ENCODE measurements at places on chromosomes 6 and 20.

- DNase-seq: no peak
These were observed 77.5 kb downstream of the C6orf118 start for GRCh38 chr6:165231581-165232561.

DNA sequence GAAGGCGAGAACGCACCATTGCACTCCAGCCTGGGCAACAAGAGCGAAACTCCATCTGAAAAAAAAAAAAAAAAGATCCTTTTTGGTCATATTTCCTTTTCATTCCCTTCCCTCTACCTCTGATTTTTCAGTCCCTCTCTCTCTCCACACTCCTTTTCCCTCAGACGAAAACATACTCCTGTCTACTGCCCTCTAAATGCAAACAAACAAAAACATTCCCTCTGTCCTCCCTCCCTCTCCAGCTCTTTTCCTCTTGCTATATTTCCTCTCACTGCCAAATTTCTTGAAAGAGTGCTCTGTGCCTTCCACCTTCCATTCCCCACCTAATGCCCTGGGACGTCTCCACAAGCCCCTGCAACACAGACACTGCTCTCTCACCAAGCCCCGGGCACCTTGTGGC, 14.9 kb upstream of the MDFI start:
- DNase-seq: no peak

- no peak for DNase-seq
These were observed 92.2 kb upstream of the FAM83B start for GRCh38 chr6:54754406-54754805.

DNA sequence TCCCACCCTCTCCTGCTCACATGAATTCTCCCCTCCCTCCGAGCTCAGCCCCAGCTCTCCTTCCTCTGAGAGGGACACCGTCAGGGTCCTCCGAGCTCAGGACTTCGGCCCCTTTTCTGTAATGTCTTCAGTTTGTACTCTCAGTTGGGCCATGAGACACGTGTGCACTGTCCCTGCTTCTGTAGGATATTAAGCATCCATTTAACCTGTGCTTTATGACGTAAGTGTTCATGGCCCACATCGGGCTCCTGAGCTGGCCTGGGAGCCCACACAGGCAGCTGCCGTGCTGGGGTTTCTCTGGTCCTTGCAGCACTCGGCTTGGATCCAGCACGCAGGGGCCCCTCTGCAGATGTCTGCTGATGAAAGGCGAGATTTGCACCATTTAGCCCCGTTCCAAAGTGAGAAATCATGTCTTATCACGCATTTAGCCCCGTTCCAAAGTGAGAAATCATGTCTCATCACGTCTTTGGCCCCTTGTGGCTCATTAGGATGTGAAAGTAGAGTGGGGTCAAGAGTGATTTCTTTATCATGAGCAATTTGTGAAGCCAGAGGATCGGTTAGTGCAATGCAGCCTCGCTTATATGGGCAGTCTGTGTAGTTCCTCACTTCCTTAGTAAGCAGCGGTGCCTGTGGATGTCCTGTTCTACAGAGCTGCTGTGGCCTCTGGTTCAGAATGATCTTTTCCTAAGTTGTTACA, 25.3 kb downstream of the DUSP22 start:
- DNase-seq: no peak

GRCh38 chr20:56483970-56484369, 15.5 kb downstream of the RTF2 start:
- no peak for DNase-seq

DNA sequence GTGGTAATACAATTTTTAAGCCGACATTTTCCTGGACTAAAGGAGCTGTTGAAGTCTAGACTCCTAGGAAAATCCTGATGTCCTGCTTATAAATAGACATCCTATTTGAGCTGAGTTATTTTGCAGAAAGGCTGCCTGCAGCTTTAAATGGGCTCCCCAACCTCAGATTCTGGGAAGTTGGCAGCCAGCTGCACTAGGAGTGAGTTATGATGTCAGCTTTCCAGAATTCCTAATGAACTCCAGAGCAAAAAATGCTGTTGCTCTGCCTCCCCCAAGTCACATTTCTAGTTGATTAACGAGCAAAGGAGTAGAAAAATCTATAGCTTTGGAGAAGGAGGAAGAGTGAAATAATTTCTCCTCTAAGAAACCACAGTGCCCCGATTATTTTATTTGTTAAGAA, 346.3 kb upstream of the SULF2 start:
- no peak for DNase-seq

GRCh38 chr6:91480402-91480801, 893.5 kb upstream of the MAP3K7 start:
- DNase-seq: no peak

- DNase-seq: no peak
These were observed 31.2 kb downstream of the RREB1 start for GRCh38 chr6:7138921-7139358.

DNA sequence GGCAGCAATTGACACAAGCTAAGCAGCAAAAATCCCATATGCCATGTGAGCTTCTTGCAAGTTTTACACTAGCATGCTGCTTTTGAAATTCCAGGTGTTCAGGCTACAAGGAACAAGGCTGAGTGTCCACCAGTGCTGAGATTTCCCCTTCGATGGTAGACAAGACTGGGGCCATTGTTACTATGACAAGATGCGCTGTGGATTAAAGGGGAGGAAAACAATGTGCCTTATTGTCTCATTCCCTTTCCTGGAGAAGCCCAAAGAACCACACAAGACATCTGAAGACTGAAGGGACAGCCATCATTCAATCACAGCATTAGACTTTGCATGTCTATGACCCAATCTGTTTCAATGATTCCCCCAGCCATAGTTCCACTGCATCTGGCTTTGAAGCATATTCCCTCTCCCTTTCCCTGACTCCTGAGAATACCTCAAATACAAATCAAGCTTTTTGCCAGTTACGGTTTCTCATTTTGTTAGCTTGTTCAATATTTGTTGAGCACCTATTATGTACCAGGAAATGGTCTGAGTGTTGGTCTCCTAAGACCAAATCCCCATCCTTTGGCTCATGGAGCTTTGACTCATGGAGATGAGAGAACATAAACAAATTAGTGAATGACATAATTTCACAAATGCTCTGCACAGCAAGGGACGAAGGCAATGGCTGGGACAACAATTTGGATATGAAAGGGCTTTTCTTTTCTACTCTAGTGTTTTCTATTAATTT, 23.4 kb upstream of the SCGN start:
- DNase-seq: no peak

GRCh38 chr6:106514583-106514885, 114.8 kb downstream of the RTN4IP1 start:
- no peak for DNase-seq

- DNase-seq: no peak
These were observed 109.9 kb upstream of the MCHR2 start for GRCh38 chr6:100103931-100104330.

GRCh38 chr6:130307752-130308361, 58.0 kb upstream of the TMEM200A start:
- DNase-seq: no peak

DNA sequence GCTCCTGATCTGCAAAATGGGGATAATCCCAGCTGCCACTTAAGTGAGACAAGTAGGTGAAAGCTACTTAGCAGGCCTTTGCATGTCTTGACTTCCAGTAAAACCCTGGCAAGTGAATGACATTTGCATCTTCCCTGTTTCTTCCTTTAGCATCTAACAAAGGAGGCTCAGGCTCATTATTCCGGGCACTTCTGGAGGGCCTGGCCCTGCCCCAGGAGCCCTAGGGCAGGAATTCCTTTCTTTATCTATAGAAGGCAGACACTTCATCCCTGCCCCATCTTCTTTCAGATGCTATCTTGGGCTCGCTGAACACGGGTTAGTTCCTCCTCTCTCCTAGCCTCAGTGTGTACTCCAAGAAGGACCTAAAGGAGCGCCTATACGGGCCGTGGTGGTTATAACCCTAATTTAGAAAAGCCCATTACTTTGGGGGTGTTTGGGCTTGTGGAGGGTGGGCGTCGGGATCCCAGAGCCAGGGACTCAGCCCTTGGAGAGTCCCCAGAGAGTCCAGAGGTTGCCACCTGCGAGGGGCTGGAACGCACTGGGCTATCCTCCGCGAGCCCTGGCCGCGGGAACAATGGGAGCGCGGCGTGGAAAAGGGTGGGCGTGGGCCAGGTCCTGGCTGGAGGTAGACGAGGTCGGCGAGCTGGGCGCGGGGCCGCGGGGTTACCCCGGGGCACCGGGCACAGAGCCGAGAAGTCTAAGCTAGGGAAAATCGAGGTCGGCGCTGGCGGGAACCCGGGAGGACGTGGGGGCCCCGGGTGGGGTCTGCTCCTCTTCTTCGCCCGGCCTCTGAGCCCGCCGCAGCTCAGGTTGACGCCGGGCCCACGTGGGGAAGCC, 62.8 kb upstream of the EPB41L1 start:
- DNase-seq: no peak

DNA sequence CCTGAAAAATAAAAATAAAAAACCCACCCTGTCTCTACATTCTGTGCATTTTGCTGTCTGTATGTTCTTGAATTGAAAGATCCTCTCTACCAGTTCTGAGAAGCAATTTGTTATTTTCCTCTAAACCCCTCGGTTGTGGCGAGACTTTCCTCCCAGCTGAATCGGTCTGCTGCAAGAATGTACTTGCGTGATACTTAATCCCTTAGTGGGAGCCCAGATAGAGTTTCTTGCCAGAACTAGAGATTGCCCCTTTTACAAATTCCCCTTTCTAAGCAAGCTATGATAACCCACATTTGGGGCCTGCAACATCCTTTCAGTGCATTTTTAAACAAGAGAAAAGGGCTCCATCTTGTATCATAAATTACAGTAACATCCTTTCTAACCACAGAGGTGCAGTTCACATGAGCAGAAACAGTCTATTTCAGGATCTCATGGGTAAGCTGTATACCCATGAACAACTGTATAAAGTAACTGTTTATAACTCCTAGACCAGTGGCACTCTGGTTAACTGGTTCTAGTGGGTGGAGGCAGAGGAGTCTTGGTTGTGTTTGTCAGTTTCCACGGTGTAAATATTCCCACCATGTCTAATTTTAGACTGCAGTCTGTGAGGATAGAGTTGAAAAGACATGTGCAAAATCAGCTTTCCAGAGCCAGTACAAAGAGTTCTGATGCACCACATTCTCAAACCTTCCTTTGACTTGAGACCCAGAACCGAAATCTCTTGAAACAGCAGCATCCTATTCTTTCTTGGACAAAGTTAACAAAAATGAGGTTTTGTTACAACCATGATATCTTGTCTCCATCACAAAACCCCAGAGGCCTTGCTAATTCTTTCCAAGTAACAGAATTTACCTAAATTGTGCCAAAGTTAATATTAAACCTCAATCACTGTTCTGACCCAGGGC, 113.1 kb upstream of the ZNF217 start:
- DNase-seq: no peak

- no peak for DNase-seq
These were observed 1.0 kb upstream of the RBM24 start for GRCh38 chr6:17280138-17280537.

GRCh38 chr6:26312096-26312463, 52.9 kb upstream of the BTN3A2 start:
- DNase-seq: no peak

- DNase-seq: no peak
These were observed 231.2 kb upstream of the PLN start for GRCh38 chr6:118316796-118317384.

DNA sequence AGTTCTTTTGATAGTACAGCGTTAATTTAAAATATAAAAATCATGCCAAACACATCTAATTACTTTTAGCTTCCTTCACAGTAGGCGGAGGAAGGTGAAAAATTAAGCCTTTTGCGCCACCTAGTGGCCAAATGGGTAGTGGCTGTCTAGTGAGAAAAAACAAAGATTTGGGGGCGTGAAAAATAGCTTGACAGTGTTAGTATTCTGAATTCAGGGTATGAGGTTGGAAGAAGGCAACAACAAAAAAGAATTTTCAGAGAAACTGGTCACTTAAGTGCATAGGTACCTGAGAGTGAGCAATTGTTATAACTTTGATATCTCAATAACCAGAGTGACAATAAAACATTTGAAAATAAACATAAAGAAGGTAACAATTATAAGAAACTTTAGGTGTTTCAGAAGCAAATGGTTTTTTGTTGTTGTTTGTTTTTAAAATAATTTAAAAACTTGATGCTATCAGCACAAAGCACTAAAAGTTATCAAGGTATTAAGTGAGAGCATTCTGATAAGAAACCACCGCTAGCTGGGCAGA, 14.3 kb downstream of the PSMB9 start:
- DNase-seq: peak; percentile 69

DNA sequence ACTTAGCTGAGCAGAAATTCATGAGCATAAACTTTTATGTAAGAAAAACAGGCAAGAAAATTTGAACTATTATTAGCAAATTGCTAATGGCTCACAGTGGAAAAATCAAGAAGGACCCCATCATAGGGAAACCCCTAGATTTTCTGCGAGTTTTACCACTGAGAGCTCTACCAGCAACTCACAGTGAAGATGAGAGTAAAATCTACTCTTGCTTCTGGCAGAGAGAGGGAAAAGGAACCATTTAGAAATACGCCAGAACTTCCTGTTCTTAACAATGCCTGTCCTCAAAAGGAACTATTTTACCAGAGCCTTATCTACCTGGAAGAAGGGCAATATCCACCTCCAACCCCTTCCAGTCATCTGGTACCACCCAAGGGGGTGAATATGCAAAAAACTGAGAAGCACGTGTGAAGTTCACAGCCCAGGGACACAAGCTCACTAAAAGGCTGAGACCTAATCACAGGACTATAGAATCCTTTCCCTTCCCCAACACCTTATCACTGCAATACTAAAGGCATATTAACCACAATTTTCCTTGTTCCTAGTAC, 34.4 kb upstream of the ASF1A start:
- no peak for DNase-seq

DNA sequence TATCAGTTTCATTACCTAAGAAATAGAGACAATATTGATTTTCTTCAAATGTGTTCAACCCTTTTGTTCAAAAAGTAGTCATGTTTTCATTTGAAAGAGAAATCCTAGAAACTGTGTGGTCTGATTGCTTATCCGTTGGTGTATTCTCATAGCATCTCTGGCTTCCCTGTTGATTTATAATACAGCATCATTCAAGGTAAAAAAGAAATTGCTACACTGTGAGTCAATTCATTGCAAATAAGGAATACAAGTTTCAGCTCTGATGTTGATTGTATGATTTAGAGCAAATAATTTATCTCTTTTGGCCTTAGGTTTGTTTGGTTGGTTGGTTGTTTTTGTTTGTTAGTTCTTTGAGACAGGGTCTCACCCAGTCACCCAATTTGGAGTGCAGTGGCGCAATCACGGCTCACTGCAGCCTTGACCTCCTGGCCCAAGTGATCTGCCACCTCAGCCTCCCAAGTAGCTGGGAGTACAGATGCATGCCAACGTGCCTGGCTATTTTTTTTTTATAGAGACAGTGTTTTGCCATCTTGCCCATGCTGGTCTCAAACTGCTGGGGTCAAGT, 185.5 kb upstream of the TNFAIP3 start:
- DNase-seq: no peak

- no peak for DNase-seq
These were observed 162.5 kb downstream of the VEGFA start for GRCh38 chr6:43932259-43933147.

GRCh38 chr20:22348010-22348409, 236.4 kb downstream of the FOXA2 start:
- DNase-seq: no peak

DNA sequence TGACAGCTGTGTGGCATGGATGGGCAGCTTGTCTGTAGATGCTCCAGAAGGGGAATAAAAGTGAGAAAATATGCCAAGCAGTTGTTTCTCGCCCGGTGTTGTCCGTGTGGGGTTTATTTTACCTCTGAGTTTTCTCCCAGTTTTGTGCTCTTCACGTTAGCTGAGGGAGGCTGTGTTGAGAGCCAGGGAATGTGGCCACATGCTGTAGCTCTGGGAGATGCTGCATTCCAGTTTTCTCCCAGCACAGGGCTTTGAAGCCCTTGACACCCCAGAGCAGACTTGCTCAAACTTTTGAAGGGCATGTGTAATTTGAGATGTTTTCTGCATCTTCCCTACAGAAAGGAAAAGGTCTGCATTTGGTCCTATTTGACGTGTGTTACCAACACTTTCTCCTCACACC, 67.7 kb downstream of the RREB1 start:
- no peak for DNase-seq

Data from stimulated activated CD4-positive, alpha-beta T cell treated with anti-CD3 and anti-CD28 coated beads, TNF-alpha, amount 100 ng/mL, for 24 hours (primary cell).